NCI-H1092 (cell line): ENCODE measurements at places on chromosomes 2 and 18.

DNA sequence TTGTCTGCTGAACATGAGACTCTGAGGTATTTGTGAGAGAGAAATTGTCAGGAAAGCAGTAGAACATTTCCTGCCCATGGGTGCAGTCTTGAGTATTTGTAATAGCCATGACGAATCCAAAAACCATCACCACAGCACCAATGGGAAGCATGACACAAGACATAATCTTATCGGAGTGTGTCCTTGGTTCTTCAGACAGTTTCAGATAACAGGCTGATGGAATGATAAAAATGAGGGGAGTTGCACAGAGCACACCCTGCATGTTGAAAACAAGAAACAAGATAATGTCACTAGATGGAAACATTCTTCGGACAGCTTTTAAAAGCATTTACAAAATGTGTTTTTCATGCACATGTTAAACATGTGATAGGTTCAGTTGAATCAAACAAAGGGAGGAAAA lies 56.9 kb downstream of the SLC38A11 start:
- DNase-seq, result no peak

GRCh38 chr18:24500766-24501165 lies 40.3 kb downstream of the HRH4 start:
- DNase-seq, result no peak

DNA sequence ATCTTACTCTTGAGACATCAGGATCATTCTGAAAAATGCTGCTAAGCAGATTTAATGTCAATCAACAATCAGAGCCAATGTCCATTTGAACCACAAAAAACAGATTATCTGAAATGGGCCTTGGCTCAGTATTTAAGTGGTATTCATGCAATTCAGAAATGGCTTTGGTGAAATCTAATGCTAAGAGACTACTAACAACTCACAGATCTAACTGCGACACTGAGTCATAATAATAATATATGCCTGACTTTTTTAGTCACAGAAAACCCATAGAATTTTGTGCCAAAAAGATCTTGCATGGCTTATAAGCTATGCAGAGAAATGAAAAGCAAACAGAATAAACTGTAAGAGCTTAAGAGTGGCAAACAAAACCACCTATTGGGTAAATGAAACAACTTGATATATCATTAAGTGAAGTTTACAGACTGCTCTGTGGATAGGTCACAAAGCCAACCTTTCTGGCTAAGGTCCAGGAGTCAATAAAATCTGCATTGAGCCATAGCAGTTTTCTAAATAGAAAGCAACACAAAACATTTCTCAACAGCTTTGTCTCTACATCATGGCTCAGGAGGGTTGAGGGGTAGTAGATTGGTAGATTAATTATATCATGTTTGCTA lies 234.3 kb downstream of the LRATD1 start:
- DNase-seq, result peak; percentile 13

DNA sequence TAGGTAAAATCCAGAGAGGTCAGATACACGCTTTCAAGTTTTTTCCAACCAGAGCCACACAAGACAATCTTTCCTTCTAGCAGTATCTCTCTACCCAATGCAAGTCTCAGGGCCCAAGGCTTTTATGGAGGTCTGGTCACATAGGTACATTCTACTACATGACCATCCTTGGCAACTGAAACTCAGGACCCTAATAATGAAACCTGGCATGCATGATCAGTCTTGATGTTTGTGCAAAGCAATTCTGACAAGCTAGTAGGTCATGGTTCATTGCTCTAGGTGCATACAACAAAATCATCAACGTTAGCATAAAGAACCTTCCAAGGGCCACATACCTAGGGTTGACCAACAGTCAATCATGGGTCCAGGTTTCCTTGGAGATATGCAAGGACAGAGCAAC lies 33.2 kb upstream of the CCDC88A start:
- DNase-seq, result no peak

GRCh38 chr2:236641051-236641726 lies 71.6 kb downstream of the ACKR3 start:
- no peak for DNase-seq

- no peak for DNase-seq
Measured at GRCh38 chr2:127439343-127439742, 21.1 kb downstream of the PROC start.

GRCh38 chr2:62568074-62568473 lies 62.1 kb upstream of the TMEM17 start:
- DNase-seq, result no peak

DNA sequence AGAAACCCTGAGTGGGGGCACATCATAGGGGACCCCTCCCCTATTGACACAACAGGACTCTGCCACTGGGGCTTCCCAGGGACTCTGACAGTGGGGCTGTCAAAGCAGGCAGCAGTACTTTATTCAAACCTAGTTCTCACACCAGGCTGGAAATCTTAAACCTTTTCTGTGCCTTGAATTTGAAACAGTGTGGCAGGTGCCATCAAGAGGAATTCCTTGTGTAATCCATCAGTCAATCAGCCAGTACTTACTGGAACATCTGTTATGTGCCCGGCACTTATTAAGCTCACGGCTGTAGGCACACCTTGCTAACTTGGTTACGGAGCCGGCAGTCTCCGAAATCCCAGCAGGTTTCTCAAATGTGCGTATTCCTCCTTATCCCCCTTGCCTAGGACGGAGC lies 12.0 kb downstream of the GLI2 start:
- no peak for DNase-seq

GRCh38 chr2:225937625-225938187 lies 538.2 kb downstream of the NYAP2 start:
- DNase-seq, result no peak
